ENCODE measurements at places on chromosomes 5 and 9.

DNA sequence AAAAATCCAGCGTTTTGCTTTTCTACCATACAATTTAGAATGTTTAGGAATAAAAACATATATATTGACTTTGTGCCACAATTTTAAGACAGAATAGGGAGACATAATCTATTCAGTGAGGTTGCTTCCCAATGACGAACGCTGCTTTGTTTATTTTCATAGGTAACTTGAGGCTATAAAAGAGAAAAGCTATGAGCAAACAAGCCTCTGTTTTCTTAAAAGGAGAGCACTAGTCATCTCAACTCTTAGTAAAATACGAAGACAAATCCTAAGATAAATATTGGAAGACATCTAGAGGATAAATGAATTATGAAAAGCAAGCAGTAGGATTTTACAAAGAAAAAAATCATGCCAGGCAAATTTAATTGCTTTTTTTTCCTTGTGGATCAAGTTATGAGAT is 363.6 kb downstream of the ANXA1 start:
- DNase-seq = no peak

GRCh38 chr5:156759156-156759555 is 90.9 kb upstream of the PPP1R2B start:
- no peak for DNase-seq

DNA sequence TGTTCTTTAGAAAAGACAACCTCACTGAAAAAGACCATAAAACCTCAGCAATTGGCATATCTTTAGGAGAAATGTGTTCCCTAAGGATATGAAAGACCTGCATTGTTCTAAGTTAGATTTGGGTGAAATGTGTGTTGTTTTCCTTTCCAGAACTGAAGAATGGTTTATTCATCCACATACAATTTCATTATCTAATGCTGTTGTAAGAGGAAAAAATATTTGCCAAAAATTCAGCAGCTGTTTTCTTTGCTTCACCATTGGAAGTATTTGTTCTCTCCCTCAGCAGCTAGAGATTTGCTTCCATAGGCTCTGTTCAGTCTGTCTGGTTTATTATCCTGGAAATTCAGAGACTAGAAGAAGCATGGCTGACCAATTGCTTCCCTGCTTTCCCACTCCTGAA is 150.9 kb downstream of the ISOC1 start:
- no peak for DNase-seq

- DNase-seq = peak; percentile 8
Observed at GRCh38 chr5:76175051-76175666, 92.0 kb downstream of the SV2C start.

DNA sequence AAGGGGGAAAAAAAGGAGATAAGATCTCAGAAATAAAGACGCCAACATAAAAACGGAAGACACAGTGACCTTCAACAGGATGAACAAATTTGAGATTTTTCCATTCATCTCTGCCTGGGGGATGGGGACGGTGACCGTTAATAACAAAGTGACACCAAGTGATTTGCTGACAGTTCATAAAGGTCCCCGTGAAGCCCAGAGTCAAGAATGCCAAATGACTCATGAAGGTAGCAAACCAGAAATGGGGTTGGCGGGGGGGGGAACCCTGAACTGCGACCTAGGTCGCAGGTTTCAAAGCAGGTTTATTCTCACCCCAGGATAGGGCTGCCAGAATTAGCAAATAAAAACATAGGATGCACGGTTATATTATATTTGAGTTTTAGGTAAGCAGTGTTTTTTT is 21.1 kb upstream of the SHB start:
- DNase-seq = no peak

DNA sequence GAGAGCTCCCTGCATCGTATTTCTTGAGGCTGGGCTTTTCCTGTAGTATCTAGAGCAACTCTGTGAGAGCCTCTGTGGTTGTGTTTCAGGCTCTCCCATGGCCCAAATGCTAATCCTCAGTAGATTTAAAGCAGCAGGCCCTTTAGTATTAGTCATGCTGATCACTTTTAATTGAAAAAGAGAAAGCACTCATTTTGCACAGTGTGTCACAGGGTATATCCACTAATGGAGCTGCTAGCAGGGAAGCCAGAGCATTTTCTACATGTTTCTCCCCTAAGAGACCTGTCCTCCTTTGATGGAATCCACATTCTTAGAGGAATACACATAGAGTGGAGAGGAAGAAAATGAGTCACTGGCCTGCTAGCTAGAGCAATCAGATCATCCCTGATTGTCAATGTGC is 348.5 kb downstream of the TMEM232 start:
- DNase-seq = no peak

DNA sequence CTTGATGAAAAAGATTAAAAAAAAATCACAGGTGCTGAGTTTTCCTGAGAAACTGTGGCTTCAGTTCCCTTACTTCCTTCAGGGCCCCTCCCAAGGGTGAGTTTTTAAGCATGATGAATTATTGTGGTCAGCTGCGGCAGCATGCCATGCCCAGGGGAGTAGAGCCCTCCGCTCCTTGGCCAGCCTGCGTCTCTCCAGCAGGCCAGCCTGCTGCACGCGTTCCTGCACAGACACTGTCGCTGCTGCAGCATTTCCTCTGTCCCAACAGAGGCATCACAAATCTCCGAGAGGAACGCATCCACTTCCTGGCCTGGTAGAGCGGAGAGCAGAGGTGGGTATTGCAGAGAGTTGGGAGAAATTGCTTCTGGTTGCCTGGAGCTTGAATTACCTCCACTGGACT is 26.1 kb upstream of the GLRA1 start:
- no peak for DNase-seq

GRCh38 chr5:152097128-152097527 is 172.5 kb upstream of the GLRA1 start:
- DNase-seq = no peak

DNA sequence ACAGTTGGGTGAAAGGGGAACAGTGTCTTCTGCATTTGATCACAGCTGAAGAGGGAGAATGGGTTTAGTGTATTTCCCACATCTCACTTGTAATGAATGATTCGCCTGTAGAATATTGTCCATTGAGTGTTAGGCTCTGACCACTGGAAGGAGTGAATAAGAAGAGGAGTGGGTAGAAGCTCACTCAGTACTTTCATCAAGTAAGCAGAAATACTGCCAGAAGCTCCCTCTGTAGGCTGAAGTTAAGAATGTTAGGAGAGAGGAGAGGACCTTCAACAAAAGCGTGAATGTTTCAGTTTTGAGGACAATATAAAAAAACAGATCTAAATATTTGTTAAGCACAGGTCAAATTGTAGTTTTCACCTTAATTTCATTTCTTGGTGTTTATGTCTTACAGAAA is 27.5 kb downstream of the FSD1L start:
- no peak for DNase-seq

DNA sequence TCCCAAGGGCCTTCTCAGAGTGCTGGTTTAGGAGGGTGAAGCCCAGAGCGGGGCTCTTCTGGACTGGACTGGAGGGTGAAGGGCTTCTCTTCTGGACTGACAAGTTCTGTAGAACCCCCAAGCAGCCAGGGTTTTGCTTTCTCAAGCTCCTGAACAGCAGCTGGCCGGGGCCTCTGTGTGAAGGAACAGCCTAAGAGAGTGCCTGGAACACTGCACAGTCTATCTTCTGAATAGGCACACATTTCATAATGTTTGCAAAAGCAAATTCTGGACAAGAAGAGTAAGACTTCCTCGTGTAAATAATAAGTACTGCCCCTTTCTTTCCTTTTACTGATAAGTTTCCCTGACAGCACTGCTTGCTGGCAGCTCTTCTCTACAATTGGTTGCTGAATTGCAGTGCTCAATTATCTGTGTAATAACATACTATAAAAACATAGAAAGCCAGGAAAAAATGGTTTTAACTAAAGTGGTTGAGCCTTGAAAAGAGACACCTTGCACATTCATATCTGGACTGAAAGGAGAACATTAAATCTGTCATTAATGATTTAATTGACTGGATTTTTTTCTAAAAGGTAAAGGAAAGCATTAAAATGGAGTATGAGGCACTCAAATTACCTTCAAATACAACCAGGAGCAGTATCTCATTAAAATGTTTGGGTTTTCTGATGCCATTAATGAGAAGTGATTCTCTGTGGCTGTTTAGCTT is 20.5 kb downstream of the MAST4 start:
- DNase-seq = no peak

- no peak for DNase-seq
Observed at GRCh38 chr5:149580808-149581191, 498 bp upstream of the ARHGEF37 start.

DNA sequence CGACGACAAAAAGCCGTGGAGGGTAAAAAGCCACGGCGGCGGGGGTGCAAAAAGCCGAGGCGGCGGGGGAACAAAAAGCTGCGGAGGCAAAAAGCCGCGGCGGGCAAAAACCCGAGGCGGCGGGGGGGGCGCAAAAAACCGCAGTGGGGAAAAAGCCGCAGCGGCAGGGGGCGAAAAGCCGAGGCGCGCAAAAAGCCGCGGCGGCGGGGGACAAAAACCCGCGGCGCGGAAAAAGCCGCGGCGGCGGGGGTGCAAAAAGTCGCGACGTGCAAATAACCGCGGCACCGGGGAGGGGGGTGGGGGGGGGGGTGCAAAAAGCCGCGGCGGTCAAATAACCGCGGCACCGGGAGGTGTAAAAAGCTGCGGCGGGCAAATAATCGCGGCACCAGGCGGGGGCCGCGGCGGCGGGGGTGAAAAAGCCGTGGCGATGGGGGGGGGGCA is 511.5 kb downstream of the FOXD4L5 start:
- no peak for DNase-seq

DNA sequence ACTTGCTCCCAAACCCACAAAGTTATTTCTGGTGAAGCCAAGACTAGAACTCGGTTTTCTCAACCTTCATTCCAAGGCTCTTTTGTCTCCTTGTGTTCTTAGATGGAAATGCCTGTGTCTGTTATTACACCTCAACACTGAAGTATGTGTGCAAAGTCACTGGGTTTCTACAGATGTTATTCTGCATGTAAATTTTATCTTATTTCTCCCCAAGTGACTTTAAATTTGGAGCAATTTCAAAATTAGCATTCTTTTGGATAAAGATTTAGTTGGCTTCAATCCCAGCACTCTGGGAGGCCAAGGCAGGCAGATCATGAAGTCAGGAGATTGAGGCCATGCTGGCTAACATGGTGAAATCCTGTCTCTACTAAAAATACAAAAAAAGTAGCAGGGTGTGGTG is 104.4 kb upstream of the GNA14 start:
- DNase-seq = no peak

- no peak for DNase-seq
Observed at GRCh38 chr5:143401227-143402016, 2.1 kb downstream of the NR3C1 start.

DNA sequence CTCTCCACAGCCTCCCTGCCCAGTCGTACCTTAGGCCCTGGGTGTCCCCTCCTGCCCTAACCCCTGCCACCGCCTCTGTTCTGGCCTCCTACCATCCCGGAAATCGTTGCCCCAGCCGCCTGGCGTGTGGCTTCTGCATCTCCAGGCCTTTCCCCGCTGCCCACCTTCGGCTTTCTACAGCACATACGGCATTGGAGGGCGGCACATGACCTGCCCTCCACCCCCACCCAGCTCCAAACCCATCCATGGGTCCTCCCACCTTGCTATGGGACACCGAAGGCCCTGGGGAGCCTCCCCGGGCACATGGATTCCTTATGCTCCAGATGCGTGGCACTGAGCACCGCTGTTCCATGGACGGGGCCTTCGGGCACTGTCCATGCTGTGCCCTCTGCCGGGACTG is 32.0 kb downstream of the FGF18 start:
- DNase-seq = no peak

GRCh38 chr9:124439686-124440243 is 10.5 kb upstream of the ADGRD2 start:
- no peak for DNase-seq

- DNase-seq = peak; percentile 1
Observed at GRCh38 chr5:52469835-52470234, 317.9 kb upstream of the ITGA1 start.

- DNase-seq = no peak
Observed at GRCh38 chr9:12274577-12274976, 418.6 kb upstream of the TYRP1 start.

DNA sequence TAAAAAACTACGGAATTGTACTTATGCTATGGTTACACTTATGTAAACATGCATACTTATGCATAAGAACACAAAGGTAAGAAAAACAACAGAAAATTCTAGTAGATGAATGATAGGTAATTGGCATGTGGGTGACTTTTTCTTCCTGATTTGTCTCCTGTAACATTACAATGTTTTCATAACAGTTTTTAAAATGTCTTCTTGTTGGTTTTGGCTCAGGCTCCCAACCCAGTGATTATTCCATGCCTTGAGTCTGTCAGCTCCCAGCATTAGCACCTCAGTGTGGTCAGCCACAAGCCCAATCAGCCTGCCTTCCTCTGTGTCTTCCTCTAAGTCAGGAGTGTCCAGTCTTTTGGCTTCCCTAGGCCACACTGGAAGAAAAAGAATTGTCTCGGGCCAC is 7.9 kb upstream of the FOXE1 start:
- DNase-seq = no peak

DNA sequence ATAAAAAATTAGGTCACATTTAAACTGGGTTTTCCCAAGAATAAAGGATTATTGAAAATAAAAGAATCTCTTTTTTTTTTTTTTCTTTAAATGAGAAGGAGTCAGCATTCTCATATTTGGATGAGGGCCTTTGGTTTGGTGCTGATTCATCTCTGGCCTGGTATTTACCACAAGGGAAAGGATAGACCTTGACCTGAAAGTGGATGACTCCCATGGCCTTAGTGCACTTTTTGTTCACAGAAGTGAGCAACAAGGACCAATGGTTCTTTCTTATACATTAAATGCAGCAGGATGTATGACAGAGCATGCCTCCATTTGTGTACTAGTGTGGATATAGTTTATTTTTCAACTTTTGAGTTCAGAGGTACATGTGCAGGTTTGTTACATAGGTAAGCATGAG is 6.9 kb downstream of the YTHDC2 start:
- no peak for DNase-seq

DNA sequence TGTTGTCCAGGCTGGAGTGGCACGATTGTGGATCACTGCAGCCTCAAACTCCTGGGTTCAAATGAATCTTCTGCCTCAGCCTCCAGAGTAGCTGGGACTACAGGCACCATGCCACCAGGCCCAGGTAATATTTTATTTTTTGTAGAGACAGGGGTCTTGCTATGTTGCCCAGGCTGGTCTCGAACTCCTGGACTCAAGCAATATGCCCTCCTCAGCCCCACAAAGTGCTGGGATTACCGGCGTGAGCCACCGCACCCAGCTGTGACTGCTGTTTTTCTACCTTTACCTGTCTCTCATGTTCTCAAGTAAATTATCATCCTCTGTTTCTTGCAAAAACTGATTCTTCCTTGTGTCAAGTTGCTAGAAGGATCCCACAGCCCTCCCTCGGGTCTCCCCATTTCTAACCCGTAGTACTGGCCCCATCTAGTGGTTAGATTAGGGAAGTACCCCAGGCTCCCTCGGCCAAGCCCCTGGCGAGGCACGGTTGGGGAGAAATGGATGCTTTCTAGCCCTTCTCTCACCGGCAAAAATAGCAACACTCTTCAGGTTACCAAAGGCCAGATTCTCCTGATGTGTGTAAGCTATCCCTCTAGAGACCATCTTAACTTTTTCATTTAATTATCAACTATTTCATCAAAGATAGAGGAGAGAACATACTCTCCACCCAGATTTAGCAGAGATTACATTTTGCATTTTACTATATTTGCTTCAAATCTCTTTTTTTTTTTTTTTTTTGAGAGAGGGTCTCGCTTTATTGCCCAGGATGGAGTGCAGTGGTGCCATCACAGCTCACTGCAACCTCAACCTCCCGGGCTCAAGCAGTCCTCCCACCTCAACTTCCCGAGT is 19.2 kb upstream of the TOR1B start:
- peak; percentile 83 for DNase-seq

- no peak for DNase-seq
Observed at GRCh38 chr9:136732444-136733178, 10.1 kb downstream of the LCN10 start.

GRCh38 chr5:119302916-119303897 is 52.6 kb upstream of the TNFAIP8 start:
- DNase-seq = no peak

- DNase-seq = no peak
Observed at GRCh38 chr9:8600914-8601680, 801.5 kb upstream of the DMAC1 start.

Data from HL-60 (cell line).